ENCODE measurements at places on chromosomes 13 and 19.
A peak's percentile ranks its signal among the peaks of the same experiment; 100 is the strongest.

- H3K36me3 ChIP-seq, result no peaks in the 10 kb centered on the region
- no peak overlapping the region for H3K27ac ChIP-seq
Observed at GRCh38 chr13:59319276-59319675, 844.5 kb downstream of the DIAPH3 start.

DNA sequence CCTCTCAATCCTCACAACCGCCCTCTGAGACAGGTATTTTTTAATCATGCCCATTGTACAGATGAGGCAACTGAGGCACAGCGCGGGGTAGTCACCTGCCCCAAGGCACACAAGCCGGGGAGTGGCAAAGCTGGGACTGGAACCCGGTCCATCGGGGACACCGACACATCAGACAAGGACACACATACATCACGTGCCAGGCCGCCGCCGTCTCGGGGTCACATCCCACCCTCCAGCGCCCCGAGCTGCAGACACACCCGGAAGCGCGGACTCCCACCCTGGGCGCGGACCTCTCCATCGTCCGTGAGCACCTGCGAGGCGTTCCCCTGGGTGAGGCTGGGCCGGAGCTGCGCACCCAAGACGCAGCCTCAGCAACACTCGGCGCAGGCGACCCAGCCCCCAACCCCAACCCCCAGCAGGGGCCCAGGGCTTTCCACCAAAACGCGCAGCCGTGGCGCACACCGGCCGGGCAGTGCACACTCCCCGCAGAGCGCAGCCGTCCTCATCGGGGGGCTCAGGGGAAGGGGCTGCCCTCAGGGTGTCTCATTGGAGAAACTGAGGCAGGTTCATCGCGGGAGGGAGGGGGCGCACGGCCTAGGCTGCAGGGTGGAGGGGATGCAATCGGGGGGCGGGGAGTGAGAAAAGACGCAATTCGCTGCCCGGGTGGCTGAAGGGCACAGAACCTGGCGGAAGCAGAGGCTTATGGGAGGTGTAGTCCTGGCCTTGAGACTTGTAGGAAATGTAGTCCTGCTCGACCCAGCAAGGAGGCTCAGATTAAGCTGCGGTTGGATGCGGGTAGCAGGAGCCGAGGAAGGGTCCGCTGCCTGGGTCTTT lies 1.9 kb upstream of the LMTK3 start:
- peak; percentile 88 for DNase-seq
- peaks cover 19% of the 10 kb centered on the region for H3K4me1 ChIP-seq
- H3K4me3 ChIP-seq, result no peak overlapping the region
- no peaks in the 10 kb centered on the region for H3K36me3 ChIP-seq

- H3K27me3 ChIP-seq, result peaks cover 10% of the 10 kb centered on the region
- no peaks in the 10 kb centered on the region for H3K36me3 ChIP-seq
Observed at GRCh38 chr19:48772503-48772953, 17.2 kb downstream of the FGF21 start.

DNA sequence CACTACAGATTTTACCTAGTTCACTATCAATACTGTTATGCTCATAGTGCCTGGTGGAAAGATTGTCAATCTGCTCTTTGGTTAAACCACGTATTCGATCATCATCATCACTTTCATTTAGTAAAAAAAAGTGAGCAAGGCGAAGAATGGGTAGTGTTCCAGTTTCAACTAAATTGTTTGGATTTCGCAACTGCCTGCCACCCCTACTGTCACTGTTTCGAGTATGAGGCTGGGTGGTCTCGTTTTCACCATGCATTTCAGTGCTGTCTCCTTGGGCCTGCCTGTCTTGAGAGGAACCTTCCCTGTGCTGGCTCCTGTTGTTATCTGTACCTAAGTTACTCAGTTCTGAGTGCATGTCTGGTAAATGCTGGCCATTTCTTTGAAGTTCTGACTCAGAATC lies 8.1 kb downstream of the RNF6 start:
- DNase-seq, result no peak
- no peaks in the 10 kb centered on the region for H3K27me3 ChIP-seq
- H3K27ac ChIP-seq, result no peak overlapping the region
- peaks cover 21% of the 10 kb centered on the region for H3K4me1 ChIP-seq
- H3K36me3 ChIP-seq, result peaks cover 44% of the 10 kb centered on the region

DNA sequence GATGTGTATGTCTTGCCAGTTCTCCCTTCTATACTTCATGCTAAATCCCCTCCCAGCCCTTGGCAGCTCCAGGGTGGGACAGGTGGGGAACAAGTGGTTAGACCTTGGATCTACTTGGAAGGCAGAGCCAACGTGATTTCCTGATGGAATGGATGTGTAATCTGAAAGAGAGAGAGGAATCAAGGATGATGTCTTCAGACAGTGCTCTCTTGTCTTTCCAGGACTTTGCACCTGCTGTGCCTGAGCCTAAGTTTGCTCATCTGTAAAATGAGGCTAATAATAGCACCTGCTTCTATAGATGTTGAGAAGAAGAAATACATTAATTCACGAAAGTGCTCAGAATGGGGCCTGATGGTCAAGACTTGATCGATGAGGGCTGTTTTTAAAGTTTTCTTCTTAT lies 7.0 kb upstream of the EGLN2 start:
- H3K4me3 ChIP-seq, result no peak overlapping the region
- H3K36me3 ChIP-seq, result peaks cover 17% of the 10 kb centered on the region
- H3K4me1 ChIP-seq, result peaks cover 31% of the 10 kb centered on the region
- no peak for DNase-seq
- H3K27me3 ChIP-seq, result no peaks in the 10 kb centered on the region

DNA sequence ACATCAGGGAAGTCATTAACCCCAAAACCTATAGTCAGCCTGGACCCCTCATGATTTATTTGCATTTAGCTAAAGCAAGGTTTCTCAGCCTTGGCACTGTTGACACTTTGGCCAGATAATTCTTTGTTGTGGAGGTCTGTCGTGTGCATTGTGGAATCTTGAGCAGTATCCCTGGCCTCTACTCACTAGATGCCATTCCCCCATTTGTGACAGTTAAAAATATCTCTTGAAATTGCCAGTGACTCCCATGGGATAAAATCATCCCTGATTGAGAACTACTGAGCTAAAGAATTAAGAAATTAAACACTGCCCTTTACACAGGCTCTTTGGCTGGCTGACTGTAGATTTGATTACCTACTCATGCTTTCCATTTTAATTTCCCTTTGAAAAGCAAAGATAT lies 102.7 kb downstream of the LMO7 start:
- H3K4me1 ChIP-seq, result peaks cover 14% of the 10 kb centered on the region
- H3K27ac ChIP-seq, result no peak overlapping the region
- no peak for DNase-seq

GRCh38 chr13:49132479-49133002 lies 87.6 kb upstream of the MLNR start:
- peaks cover 45% of the 10 kb centered on the region for H3K36me3 ChIP-seq
- no peak for DNase-seq
- H3K27me3 ChIP-seq, result no peaks in the 10 kb centered on the region
- peaks cover 12% of the 10 kb centered on the region for H3K4me1 ChIP-seq

- no peak overlapping the region for H3K27ac ChIP-seq
- H3K36me3 ChIP-seq, result no peaks in the 10 kb centered on the region
- no peak overlapping the region for H3K4me3 ChIP-seq
- peaks cover 11% of the 10 kb centered on the region for H3K27me3 ChIP-seq
- H3K4me1 ChIP-seq, result no peaks in the 10 kb centered on the region
- DNase-seq, result no peak
Observed at GRCh38 chr13:36666477-36667229, 7.2 kb upstream of the SERTM1 start.

- H3K4me3 ChIP-seq, result peak overlapping the region; percentile 88
- H3K4me1 ChIP-seq, result peaks cover 20% of the 10 kb centered on the region
- H3K36me3 ChIP-seq, result peaks cover 12% of the 10 kb centered on the region
- no peaks in the 10 kb centered on the region for H3K27me3 ChIP-seq
- DNase-seq, result no peak
- H3K27ac ChIP-seq, result peak overlapping the region; percentile 64
Observed at GRCh38 chr19:4829001-4829712, 2.4 kb downstream of the TICAM1 start.

- H3K36me3 ChIP-seq, result peaks cover 6% of the 10 kb centered on the region
- no peak overlapping the region for H3K27ac ChIP-seq
- H3K27me3 ChIP-seq, result no peaks in the 10 kb centered on the region
- peak; percentile 82 for DNase-seq
Observed at GRCh38 chr13:48492470-48493065, 40.3 kb downstream of the RCBTB2 start.

DNA sequence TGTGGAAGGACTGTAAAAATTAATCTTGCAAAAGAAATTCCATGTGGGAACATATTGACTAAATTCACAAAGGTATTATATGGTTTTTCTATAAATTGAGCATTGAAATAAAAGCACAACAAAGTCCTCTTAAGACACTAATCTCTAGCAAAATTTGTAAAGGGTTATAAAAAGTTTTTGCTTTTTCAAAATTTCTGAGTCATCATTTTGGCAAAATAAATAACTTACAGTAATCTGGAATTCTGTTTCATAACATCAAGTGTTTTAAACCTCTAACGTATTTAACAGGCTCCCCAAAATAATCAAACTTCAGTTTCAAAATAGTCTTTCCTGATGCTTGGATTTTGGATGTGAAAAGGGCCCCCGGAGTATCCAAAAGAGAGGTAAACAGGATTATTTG lies 26.0 kb downstream of the MED4 start:
- DNase-seq, result no peak
- no peak overlapping the region for H3K27ac ChIP-seq
- H3K4me1 ChIP-seq, result peaks cover 15% of the 10 kb centered on the region
- peaks cover 84% of the 10 kb centered on the region for H3K36me3 ChIP-seq
- no peak overlapping the region for H3K4me3 ChIP-seq

GRCh38 chr19:1411255-1412191 lies 4.1 kb downstream of the DAZAP1 start:
- no peaks in the 10 kb centered on the region for H3K27me3 ChIP-seq
- DNase-seq, result peak; percentile 56
- H3K36me3 ChIP-seq, result peaks cover 34% of the 10 kb centered on the region
- peak overlapping the region; percentile 94 for H3K27ac ChIP-seq
- H3K4me1 ChIP-seq, result peaks cover 72% of the 10 kb centered on the region
- peak overlapping the region; percentile 95 for H3K4me3 ChIP-seq

DNA sequence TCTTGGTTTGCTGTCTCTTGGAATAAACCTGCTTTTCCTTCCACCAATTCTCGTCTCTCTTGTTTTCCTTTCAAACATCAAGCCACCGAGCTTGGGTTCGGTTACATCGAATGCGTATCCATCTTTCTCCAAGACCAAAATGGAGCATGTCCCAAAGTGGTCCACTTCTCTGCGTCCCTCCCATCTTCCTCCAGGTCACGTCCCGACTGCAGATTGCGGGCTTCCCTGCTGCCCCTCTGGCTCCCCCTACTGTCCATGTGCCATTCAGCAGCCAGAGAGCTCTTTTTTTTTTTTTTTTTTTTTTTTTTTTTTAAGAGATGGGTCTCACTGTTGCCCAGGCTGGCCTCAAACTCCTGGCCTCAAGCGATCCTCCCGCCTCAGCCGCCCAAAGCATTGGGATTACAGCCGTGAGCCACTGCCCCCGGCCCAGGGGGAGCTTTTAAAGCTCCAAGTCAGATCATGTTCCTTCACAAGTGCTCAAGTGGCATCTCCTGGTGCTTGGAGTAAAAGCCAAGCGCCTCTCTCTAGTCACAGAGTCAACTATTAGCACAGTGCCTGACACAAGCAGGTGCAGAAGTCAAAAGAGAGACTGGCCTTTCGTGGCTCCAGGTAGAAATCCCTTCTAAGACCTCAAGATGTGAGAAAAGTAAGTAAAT lies 10.0 kb downstream of the COL5A3 start:
- H3K4me1 ChIP-seq, result peaks cover 11% of the 10 kb centered on the region
- DNase-seq, result peak; percentile 82
- no peak overlapping the region for H3K4me3 ChIP-seq
- peaks cover 28% of the 10 kb centered on the region for H3K27me3 ChIP-seq

DNA sequence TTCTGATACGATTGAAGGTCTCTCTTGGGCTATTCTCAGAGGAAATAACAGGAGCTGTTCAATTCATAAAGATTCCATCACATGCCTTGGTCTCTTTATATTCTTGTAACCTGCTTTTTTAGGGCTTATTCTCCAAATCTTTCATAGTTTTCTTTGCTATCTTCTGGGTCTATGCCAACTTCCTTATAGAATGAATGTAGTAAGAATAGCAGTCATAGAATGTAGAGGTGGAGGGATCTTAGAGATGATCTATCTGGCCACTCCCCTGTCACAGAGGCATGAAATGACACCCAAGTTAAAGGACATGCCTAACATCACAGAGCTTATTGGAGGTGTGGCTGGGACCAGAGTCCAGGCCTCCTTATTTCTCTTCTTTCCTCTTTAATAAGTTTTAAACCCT lies 13.2 kb downstream of the LCP1 start:
- no peaks in the 10 kb centered on the region for H3K27me3 ChIP-seq
- H3K4me3 ChIP-seq, result peak overlapping the region; percentile 75
- H3K27ac ChIP-seq, result peak overlapping the region; percentile 88
- no peak for DNase-seq
- peaks cover 80% of the 10 kb centered on the region for H3K36me3 ChIP-seq

- H3K4me3 ChIP-seq, result no peak overlapping the region
- no peak for DNase-seq
- H3K27ac ChIP-seq, result no peak overlapping the region
Observed at GRCh38 chr19:43481701-43482100, 16.3 kb upstream of the LYPD3 start.

DNA sequence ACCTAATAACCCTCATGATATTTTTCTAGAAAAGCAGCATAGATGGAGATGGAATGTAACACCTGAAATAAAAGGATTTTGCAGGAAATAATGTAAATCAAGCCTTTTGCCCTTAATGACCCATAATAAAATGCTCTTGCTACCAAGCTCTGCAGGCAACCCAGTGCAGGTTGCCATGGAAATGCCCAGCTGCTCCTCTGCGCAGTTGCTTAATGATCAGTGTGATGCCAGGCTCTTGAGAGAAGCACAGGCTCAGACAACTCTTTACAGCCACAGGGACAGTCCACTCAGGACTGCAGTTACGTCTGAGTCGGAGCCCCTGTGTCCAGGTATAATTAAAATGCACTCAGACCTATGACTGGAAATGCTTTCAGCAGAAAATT lies 165.5 kb downstream of the LACC1 start:
- H3K27ac ChIP-seq, result no peak overlapping the region
- no peaks in the 10 kb centered on the region for H3K4me1 ChIP-seq
- no peak for DNase-seq
- peaks cover 16% of the 10 kb centered on the region for H3K27me3 ChIP-seq

- no peak overlapping the region for H3K4me3 ChIP-seq
- peak; percentile 68 for DNase-seq
- H3K4me1 ChIP-seq, result peaks cover 59% of the 10 kb centered on the region
- peak overlapping the region; percentile 41 for H3K27ac ChIP-seq
- peaks cover 6% of the 10 kb centered on the region for H3K36me3 ChIP-seq
Observed at GRCh38 chr13:46578590-46578975, 25.6 kb downstream of the LRCH1 start.

- H3K27ac ChIP-seq, result no peak overlapping the region
- H3K27me3 ChIP-seq, result no peaks in the 10 kb centered on the region
- H3K36me3 ChIP-seq, result peaks cover 5% of the 10 kb centered on the region
- H3K4me3 ChIP-seq, result no peak overlapping the region
- H3K4me1 ChIP-seq, result peaks cover 14% of the 10 kb centered on the region
- DNase-seq, result no peak
Observed at GRCh38 chr13:49693191-49693733, 2.0 kb upstream of the EBPL start.

Measured in activated CD8-positive, alpha-beta T cell treated with anti-CD3 and anti-CD28 coated beads for 36 hours (primary cell).